ENCODE measurements at places on chromosomes 7 and 10.
A peak's percentile ranks its signal among the peaks of the same experiment; 100 is the strongest.

- DNase-seq, result no peak
Measured at GRCh38 chr7:36943591-36944435, 219.5 kb upstream of the AOAH start.

GRCh38 chr10:104680467-104681401 is 39.6 kb downstream of the SORCS3 start:
- peak; percentile 94 for DNase-seq

- no peak for DNase-seq
Measured at GRCh38 chr10:2858452-2858851, 208.9 kb upstream of the PFKP start.

GRCh38 chr7:142228537-142229104 is 29.2 kb downstream of the PRSS58 start:
- DNase-seq, result no peak

GRCh38 chr10:32123021-32123420 is 66.8 kb upstream of the KIF5B start:
- no peak for DNase-seq

DNA sequence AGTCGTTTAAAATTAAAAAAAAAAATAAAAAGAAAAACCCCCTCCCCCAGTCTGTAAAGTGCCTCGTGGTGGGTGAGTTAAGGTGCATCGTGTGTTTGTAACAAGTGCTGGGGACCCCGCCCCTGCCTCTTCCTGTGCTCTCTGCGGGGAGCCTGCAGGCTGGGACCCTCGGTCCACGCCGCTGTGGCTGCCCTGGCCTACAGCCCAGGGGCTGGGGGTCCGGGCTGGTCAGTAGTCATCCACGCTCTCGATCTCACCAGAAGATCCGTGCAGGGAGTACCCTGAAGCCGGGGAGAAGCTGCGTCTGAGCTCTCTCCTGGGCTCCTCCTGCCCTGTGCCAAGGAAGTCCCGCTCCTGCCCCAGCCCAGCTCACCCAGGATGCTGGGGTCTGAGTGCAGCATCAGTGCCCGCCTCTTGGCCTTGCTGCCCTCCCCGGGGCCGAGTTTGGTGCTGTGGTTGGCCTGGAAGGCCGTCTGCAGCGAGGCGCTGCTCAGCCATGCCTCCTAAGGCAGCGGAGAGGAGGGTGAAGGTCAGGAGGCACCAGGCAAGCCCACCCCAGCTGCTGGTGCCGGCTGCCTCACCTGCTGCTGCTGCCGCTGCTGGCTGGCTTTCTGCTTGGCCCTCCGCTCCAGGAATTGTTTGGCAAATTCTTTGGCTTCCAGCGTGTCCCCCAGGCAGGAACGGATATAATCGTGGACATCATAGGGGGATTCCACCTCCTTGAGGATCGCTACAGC is 8.1 kb downstream of the GNB2 start:
- DNase-seq, result no peak

DNA sequence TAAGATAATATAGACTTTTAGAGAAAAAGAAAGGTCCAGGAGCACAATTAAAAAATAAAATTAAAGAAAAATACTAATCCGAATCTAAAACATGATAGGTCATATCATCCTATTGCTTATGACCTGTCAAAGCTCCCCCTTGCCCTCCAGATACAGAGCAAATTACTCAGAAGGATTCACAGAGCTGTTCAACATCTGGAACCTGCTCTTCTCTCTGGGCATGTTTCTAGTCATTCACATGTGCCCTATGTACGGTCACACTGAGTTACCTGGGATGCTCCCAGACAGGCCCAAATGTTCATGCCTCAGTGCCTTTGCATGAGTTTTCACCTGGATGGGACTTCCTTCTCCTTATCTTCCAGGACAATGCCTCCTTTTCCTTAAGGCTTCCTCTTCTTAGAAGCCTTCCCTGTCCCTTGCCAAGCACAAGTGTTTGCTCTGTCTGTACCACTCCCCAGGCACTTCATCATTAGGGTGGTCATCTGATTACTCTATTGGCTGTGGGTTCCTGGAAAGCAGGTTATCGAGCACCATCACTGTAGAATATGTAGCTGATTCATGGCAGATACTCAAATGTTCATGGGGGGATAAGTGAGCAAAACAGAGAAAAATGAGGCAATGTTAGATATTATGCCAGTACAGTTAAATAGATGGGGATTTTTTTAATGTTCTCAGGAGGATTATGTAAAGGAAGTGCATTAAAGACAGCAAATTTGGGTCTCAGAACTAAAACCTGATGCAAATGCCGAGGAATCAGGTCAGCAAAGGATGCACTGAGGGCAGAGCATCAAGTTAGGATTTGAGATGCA is 12.0 kb upstream of the AOAH start:
- no peak for DNase-seq

GRCh38 chr10:3528823-3529403 is 256.1 kb downstream of the KLF6 start:
- DNase-seq, result no peak

DNA sequence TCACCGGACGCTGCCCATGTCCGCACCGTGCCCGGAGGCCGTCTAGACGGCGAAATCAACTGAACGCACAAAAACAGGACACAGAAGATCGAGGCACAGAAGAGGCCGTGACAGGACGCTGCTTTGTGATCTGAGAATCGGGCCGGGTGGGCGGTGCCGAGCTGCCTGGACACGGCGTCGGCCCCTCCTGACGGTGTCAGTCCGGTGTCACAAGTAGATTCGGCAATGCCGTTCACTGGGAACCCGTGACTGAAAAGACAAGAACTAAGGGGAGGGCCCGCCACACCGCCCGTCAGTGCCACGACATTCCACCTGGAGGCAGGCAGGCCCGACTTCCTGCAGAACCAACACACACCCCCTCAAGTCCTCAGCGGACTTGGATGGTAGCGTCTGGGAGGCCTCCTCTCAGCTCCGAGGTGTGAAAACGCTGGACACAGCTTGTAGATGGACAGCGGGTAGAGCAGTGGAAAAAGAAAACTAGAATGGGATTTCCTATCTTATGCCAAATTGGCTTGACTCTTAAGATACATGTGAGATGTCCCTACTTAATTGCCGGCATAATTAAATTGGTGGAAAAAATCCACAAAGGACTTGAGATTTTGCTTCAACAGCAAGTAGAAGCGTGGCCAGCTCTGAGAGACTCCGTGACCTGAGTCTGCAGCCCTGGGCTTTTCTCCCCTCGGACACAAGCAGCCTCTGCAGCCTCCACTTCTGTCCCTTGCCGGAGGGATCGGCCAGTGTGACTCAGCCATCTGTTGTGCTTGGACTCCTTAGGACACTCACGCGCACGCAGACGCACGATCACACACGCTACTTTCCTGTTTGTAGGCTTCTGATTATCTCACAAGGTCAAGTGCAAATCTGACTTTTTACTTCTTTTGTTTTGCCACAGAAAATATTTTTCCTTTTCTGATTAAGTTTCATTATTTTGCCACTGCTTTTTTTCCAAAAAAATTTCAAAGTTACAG is 269.0 kb downstream of the DIP2C start:
- DNase-seq, result no peak

- no peak for DNase-seq
Measured at GRCh38 chr7:881441-882234, 5.3 kb downstream of the GET4 start.

GRCh38 chr10:90885176-90885575 is 13.4 kb downstream of the RPP30 start:
- DNase-seq, result no peak

- DNase-seq, result no peak
Measured at GRCh38 chr7:102434039-102434486, 688 bp downstream of the ORAI2 start.

- no peak for DNase-seq
Measured at GRCh38 chr7:98396768-98397167, 4.1 kb downstream of the BAIAP2L1 start.

GRCh38 chr10:93893646-93894515 is at the start of gene SLC35G1:
Gene SLC35G1 (plus strand): TSS chr10:93893978. CDS start chr10:93894034, 56 bp downstream.
- peak; percentile 66 for DNase-seq

All from posterior cingulate gyrus (tissue), 11 donors.